ENCODE measurements at places on chromosomes 11 and 22.

DNA sequence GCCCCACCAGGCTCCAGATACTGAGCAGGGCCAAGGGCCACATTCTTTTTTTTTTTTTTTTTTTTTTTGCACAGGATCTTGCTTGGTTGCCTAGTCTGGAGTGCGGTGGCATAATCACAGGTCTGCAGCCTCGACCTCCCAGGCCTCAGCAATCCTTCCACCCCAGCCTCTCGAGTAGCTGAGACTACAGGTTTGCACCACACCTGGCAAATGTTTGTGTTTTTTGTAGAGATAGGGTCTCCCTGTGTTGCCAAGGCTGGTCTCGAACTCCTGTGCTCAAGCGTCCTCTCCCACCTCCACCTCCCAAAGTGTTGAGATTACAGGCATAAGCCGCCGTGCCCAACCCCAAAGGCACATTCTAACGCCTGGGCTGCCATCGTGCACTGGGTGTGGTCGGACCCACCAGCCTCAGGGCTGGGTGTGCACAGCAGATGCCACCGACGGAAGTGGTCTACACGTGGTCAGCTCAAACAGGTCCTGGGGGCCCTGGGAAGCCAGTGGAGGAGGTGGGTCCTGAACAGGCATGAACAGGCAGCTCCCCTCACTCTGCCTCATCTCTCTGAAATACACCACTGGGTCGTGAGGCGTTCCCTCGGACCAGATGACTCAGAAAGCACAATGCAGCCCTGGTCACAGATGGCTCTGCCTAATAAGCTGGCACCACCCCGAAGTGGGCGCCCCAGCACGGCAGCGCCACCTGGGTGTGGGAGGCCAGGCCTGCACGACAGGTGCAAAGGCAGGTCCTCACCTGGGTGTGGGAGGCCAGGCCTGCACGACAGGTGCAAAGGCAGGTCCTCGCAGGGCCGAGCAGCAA is 5.1 kb upstream of the B4GALNT4 start:
- DNase-seq = no peak

- no peak for DNase-seq
Measured at GRCh38 chr22:43044290-43044712, 29.4 kb upstream of the PACSIN2 start.

- no peak for DNase-seq
Measured at GRCh38 chr11:1330473-1330872, 21.0 kb upstream of the TOLLIP start.

DNA sequence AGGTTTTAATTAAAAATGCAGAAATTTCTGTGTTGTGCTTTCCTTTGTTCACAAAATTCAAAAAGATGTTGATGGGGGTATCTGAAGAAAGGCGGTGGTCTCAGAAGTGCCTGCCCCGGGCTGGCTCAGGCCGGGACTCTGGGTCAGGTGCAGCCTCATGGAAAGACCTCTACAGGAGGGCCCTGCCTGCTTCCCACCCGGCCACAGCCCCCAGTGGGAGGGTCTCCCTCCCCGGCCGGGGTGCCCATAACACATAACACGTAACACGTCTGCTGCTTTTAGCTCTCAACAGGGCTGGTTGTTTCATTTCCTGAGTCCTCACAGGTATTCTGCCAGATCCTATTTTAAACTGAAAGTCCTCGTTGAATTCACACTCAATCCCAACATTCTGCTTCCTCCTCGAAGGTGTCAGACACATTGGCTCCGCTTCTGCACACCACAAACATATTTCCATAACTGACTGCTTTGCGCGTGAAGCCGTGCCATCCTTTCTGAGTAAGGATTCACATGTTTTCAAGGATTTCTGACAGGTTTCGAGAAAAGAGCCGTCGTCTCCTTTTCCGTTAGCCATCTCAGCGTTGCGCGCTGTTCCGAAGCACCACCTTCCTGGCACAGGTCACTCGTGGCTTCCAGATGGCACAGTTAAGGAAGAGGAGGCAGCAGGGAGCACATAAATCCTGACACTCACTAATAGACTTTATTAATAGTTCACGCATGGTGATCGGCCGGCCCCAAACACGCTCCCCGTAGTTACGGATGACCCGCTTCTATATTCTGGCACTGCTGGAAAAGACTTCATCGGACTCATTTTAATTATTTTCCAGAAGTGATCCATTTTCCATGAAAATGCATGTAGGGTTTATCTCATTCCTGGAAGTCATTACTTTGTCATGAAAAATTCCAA is 569.3 kb downstream of the BRD1 start:
- DNase-seq = no peak

DNA sequence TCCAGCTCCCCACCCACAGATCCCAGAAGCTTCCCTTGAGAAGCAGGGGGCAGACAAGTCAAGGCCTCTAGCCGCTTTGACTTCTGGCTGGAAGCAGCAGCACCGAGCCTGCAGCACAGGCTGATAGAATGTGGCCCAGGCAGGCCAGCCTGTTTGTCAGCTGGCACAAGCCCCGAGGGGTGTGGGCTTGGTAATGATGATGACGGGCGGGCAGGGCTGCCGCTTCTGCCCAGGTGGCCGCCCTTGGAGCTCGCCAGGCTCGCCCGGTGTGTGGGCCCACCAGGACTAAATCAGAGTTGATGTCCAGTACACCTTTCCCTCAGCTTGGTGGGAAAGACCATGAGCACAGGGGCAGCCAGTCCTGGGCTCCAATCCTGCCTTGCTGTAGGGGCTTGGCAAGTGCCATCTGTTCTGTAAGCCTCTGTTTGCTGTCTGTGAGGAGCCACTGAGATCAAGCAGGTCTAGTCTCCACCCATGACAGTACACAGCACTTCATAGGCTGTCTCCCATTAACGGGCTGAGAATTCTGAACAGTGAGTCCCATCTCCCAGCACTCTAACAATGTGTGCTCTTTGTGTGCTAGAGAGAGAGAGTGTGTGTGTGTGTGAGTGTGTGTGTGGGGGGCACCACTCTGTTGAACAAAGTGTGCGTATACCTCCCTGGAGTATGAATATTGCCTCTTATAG is 26.8 kb downstream of the MICAL2 start:
- DNase-seq = no peak

- DNase-seq = no peak
Measured at GRCh38 chr11:933142-933851, 7.6 kb downstream of the AP2A2 start.

DNA sequence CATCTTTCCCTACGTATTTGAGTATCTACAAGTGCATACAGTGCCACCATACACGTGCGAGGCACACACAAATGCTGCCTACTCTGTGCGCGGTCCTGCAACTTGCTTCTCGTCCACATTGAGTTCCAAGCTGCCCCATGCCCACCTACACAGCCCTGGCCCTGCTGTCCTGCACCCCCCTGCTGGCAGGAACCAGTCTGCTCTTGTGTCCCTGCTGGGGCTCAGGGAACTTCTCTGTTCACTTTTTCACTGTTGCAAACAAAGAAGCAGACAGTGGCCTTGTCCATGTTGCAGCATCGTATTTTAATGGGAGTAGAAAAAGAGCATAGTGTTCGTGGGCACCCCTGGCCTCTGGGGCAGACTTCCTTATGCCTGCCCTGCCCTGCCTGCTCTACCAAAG is 14.0 kb downstream of the CPT1A start:
- no peak for DNase-seq

DNA sequence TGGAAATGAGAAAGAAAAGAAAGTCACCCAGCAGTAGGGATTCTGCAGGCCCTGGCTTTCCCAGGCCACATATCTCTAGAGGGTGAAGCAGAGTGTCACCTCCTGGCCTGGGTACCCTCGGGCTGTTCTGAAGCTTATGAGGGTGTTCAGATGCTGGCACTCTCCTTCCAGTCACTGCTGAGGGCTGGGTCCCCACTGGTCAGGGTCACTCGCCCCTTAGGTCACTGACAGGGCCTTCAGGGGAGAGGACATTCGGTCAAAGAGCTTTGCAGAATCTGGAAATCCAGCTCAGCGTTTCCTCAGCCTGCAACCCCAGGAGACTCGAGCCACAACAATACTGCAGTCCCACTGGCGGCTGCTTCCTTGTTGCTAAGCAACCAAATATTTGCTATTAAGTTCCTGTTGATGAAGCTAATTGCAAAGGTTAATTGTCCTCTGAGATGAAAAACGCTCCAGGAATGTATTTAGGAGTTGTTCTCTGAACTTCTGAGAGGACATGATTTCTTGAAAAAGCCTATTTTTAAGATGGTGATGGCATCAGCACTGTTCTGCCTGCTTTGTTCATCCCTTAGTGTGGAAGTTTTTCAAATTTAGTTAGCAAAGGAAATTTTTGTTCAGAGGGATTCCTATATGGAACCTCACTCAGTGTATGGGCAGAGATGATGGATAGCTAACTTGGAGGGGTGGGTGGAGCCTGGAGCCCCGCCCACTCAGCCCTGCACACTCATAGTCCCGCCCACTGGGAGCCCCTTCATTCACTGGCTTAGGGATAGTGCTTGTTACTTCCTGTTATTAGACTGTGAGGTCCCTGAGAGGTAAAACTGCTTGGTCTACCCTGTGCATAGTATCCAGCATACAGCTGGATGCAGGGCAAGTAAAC is 109.2 kb downstream of the CSNK2A3 start:
- no peak for DNase-seq

DNA sequence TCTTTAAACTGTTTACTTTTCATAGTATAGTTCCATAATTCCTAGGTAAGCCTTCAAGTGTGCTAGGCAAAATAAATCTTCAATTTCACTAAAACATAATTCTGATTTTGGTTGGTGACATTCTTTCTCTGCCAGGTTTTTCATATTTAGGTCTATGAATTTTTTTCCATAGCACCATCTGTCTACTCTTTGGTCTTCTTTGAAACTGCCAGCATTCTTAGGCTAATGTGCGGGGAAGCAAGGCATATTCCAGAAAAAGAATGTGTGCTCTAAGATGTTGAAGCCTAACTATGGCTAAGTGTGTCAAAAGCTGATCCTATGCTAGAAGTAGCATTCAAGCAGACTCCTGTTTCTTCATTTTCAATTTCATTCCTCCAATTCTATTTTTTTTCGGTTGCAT is 213.9 kb upstream of the C11orf87 start:
- DNase-seq = no peak

GRCh38 chr11:30774496-30775232 is 188.5 kb upstream of the MPPED2 start:
- DNase-seq = no peak

DNA sequence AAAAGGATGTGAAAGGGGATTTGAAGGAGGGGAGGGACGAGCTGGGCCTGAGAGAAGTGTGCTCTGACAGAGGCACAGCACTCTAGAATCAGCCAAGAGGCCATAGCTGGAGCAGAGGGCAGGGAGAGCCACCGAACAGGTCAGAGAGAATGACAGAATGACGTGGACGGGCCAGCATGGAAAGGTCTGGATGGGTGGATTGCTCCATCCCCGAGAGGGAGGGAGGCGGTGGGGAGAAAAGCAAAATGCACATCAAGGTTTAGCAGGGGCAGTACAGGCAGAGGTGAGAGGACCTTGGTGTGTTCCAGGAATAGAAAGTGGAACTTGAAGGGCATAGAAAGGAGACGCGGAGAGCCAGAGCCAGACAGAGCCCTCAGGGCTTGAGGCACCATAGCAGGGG is 6.9 kb downstream of the PMM1 start:
- DNase-seq = no peak

DNA sequence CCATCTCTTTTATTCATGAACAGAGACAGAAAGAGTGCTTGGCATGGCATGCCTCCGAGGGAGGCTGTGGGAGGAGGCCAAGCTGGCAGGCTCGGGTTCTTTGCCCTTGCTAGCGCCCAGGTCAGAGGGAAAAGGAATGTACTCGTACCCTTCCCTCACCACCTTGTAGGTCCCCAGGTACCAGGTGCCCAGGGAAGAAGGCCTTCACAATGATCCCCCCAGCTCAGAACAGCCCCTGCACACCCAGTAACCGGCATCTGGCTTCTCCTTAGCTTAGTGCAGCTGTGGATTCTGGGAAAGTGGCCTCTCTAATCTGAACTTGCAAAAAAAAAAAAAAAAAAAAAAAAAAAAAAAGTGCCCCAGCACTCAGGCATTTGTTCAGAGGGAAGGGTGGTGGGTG is 1.3 kb downstream of the HEPN1 start:
- no peak for DNase-seq

DNA sequence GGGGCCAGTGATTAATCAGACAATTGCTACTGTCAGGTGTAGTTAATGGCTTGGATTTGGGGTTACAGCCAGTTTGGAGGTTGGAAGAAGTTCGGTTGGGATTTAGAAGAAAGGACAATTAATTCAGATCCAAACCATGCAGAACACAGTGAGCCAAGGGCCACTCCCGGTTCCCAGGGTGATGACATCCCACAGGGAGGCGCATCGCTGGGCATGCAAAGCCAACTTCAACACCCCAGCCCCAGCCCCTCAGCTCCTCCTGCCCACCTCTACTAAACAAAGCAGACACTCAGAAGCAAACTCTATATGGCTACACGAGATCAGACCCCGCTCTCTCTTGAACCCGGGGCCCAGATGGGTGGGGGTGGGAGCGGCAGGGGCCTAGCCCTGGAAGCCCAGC is 10.2 kb downstream of the MB start:
- no peak for DNase-seq

GRCh38 chr22:46414704-46415103 is 79.2 kb downstream of the TRMU start:
- DNase-seq = no peak

- no peak for DNase-seq
Measured at GRCh38 chr11:100769617-100770016, 82.5 kb downstream of the ARHGAP42 start.

DNA sequence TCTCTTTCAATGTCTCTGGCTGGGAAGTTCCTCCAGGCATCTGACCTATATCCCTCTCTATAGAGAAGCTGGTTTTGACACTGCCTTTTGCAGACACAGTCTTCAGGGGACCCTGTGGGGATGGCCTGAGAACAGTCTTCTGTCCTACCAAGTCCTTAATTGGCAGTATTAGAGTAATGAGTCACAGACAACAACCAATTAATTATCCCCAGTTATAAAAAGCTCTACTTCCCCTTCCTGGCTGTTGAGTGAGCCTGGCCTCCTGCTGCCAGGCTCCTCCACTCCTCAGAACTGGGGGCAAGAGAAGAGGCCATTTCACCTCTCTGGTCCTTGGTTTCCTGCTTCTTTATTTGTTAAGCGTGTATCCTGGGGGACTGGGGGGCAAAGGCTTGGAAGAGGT is 41.2 kb upstream of the KLHL35 start:
- no peak for DNase-seq

DNA sequence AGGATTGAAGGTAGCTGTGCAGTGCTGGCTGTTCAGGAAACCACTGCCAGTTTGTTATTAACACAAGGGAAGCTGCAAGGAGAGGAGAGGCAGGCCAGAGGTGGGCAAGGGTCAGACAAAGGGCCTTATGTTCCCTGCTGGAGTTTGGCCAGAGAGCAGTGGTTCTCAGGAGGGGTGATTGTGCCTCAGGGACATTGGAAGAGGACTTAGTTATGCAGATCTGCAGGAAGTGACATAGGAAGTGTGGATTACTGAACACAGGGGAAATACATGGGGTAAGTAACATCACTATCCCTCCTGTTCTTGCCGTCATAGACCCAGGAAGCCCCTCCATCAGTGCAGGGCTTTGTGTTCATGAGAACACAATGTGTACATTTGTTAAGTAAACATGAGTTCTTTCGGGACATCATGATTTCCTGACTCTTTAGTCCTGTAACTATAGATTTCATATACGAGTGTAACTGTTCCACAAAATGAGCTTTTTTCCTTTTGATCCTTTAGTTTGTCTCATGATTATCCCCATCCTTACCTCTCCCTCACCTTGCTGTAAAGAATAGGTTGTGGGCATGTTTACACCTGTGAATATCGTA is 5.9 kb downstream of the SRRD start:
- no peak for DNase-seq

- no peak for DNase-seq
Measured at GRCh38 chr22:29834046-29834445, 4.0 kb downstream of the ASCC2 start.

GRCh38 chr11:9784602-9785315 is 120.9 kb downstream of the SWAP70 start:
- no peak for DNase-seq

GRCh38 chr11:122778148-122778547 is 60.2 kb upstream of the CRTAM start:
- no peak for DNase-seq

- DNase-seq = no peak
Measured at GRCh38 chr22:27785831-27786230, 15.7 kb downstream of the MN1 start.
